Activated T-helper 1 cell treated with anti-CD3 and anti-CD28 coated beads, Interleukin-12 subunit alpha, Interleukin-12 subunit beta, Interleukin-2, Interleukin-4 antibody, amounts not matched to agents 30 ng/mL and 10 ng/mL and 1 ng/mL, durations not matched to agents 14 hours and 24 hours and 36 hours (primary cell): ENCODE measurements at places on chromosomes 7 and 10. TPM values are rescaled to one million over a fixed set of nuclear protein-coding genes. Genes with fewer than 3 reads are reported as not detected.

Gene SDK1
- 0.08 and 0.15 TPM in 2 replicates for total RNA-seq

Gene IL2RA
- 1,237 and 1,254 TPM in 2 replicates for total RNA-seq

Gene UBTD1
- 1.7 and 1.8 TPM in 2 replicates for total RNA-seq

Gene KAZALD1
- total RNA-seq = 0.57 and 0.73 TPM in 2 replicates

Gene MDFIC
- total RNA-seq = 114 and 136 TPM in 2 replicates

Gene OR2A42
- total RNA-seq = not detected in 2 replicates

Gene ANKRD2
- not detected in 2 replicates for total RNA-seq

Gene GSAP
- total RNA-seq = 1.3 and 1.6 TPM in 2 replicates

Gene ITGB8
- total RNA-seq = 0.03 TPM in 1 of 2 replicates, not detected in the other

Gene ZNF316
- 30.7 and 33.8 TPM in 2 replicates for total RNA-seq

Gene ADAM22
- total RNA-seq = 1.4 and 1.5 TPM in 2 replicates

Gene CHST15
- 0.15 and 0.18 TPM in 2 replicates for total RNA-seq

Gene EPDR1
- 0.34 TPM in 1 of 2 replicates, not detected in the other for total RNA-seq

Gene DGKB
- total RNA-seq = not detected in 2 replicates

Gene TSPAN12
- total RNA-seq = not detected in 2 replicates

Gene SLC26A3
- total RNA-seq = not detected in 2 replicates

Gene ASIC3
- total RNA-seq = 1.9 and 4.1 TPM in 2 replicates

Gene PPP1R17
- total RNA-seq = not detected in 2 replicates

Gene EGR2
- total RNA-seq = 268 and 282 TPM in 2 replicates

Gene HOXA5
- not detected in 2 replicates for total RNA-seq

Gene UTF1
- 0.17 TPM in 1 of 2 replicates, not detected in the other for total RNA-seq

Gene PLPP4
- total RNA-seq = not detected in 2 replicates

Gene RELN
- not detected in 2 replicates for total RNA-seq

Gene LRGUK
- total RNA-seq = 0.05 TPM in 1 of 2 replicates, not detected in the other
